ENCODE measurements at places on chromosomes 2 and 18.

- no peak for DNase-seq
Observed at GRCh38 chr2:185643434-185643833, 95.2 kb upstream of the FSIP2 start.

DNA sequence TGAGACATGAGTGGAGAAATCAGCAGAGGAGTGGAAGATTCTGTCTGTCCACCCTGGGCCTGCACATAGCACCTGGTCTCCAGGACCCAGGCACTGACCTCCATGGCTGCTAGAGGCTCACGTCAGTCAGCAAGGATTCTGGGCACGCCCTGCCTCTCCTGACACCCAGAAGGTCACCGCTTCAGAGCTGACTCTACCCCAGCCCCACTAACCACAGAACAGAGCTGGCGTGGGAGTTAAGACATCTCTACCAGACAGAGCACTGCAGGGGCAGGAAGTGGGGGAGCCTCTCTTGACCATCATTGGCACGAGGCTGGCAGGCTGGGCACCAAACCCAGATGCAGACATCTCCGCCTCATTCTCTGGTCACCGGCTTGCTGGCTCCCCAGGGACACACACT lies 3.0 kb downstream of the ADCY3 start:
- no peak for DNase-seq

GRCh38 chr2:20291106-20291564 lies 59.5 kb downstream of the PUM2 start:
- DNase-seq: peak; percentile 92

- DNase-seq: no peak
Observed at GRCh38 chr2:218946621-218947020, 12.8 kb upstream of the CDK5R2 start.

DNA sequence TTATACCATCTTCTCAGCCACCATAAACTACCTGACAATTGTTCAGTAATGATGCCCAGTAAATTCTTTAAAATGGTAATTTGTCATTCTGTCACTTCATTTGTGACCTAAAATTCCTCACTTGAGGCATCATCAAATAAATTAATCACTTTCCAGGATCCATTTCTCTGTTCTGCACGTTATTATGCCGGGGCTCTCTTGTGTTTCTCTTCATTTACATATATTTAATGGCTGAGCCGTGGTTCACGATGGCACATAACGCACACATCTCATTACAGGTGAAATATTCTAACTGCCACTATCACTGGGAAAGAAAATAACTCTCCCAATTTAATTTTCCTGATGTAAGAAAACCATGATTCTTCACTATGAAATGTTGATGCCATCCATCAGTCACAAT lies 529.6 kb downstream of the NR4A2 start:
- DNase-seq: no peak

- no peak for DNase-seq
Observed at GRCh38 chr2:219918254-219918653, 290.8 kb downstream of the SLC4A3 start.

DNA sequence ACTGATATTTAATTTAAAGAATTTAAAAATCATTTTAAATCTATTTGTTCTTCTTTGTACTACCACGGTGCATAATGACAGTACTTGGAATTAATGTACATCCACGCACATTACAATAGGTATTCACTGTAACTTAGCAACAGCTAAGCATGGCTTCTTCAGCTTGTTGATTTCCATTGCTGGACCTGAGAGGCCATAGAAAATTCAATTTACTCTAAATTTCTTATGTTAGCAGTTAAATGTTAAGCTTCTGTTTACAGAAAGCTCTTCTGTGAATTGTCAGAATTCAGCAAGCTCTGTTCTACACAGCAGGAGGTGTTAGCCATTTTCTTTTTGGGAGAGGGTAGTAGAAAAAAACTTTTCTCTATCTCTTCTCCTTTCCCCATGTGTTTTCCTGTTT lies 1149.3 kb upstream of the CDH2 start:
- peak; percentile 30 for DNase-seq
